ENCODE measurements at places on chromosomes 6 and 20.

DNA sequence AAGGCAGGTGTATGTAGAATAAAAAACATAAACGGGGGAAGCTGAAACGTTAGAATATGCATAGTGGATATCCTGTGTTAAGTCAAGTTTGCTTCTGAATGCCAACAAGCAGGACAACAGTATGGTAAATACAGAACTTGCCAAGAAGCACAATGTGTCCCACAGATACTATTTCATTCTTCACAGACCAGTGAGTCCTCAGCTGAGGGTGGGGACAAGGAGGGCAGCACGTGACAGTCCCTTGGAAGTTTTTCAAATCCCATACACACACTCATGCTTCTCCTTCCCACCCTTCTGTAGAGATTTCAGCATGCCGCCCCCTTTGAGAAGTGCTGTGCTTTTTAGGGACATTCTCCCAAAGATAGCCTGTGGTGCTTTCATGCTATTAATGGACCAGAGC, 268.5 kb upstream of the ECI2 start:
- no peak for DNase-seq

DNA sequence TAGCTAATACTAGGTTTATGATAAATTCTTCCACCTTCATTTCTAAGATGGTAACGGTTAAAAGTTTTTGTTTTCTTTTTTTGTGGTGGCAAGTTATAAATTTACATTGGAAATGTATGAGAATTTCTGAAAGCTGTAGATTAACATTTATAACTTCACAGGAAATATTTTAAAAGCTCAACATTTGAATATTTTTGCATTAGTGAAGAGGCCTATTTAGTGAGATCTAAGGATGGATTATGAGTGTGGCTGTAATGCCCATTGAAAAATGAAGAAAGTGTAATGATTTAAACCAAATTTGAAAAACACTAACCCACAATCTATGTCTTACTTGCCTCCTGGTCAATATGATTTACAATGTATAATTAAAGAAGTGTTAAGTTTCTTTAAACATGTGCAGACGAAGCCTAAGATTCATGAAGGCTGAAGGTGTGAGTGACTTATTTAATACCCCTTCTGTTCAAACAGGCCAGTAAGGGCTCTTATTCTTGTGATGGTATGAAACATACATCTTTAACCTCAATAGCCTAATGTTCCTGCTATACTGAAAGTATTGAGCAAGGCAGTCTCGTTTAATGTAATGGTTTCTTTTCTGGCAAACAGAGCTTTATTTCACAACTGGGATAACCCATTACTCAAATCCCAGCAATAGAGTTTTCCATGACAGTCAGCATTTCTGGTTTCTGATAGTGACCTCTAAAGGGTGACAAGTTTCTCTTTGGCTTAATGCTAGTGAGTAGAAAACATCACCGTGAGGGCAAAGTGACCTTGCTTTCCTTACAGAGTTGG, 13.2 kb downstream of the HDGFL1 start:
- DNase-seq: no peak

- no peak for DNase-seq
These were observed 8.1 kb downstream of the CFAP61 start for GRCh38 chr20:20060234-20060998.

GRCh38 chr6:134532694-134533624, 215.0 kb upstream of the SGK1 start:
- DNase-seq: no peak

DNA sequence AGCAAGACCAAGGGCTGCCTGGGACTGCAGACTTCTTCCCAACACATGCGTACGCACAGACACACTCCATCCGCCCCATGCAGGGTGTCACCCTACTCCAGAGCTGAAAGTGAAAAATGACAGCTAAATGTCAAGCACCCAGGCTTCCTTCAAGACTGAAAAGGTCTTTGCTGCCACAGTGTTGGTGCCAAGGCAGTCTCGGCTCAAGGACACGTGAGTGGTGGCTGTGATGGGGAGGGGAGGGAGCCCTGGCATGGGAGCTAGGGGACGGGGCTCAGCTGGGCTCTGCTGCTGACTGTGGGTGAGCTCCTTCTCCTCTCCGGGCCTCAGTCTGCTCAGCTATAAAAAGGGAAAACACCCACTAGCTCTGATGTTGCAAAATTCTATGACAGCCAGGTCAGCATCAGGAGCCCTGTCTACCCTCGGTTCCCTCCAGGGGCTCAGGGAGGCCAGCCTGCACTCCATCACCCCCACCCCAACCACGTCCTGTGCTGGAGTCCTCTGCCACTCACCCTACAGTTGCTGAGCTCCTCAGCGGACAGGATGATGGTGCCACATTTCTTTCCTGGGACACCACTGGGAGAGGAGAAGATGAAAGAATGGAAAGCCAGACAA, 47.6 kb downstream of the CPNE5 start:
- DNase-seq: no peak
